ENCODE measurements at places on chromosomes 3 and 15.

DNA sequence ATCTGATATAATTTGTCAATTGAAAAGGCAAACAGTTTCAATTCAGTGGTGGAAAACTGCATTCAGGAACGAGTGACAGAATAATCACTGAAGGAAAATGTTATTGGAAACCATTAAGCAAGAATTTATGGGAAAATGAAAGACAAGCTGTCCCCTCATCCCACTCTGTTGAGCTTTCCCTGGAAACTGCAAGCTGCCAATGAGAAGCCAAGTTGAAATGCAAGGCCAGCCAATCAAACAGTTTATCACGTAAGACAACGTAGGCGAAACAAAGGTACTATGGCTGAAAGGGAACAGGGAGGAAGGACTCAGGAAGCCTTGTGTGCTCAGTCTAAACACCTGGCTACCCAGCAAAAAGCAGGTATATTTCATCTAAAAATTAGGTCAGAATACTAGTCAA is 187.9 kb upstream of the ATP10A start:
- no peak for DNase-seq

GRCh38 chr15:70702584-70702983 is 60.8 kb downstream of the UACA start:
- DNase-seq = no peak

DNA sequence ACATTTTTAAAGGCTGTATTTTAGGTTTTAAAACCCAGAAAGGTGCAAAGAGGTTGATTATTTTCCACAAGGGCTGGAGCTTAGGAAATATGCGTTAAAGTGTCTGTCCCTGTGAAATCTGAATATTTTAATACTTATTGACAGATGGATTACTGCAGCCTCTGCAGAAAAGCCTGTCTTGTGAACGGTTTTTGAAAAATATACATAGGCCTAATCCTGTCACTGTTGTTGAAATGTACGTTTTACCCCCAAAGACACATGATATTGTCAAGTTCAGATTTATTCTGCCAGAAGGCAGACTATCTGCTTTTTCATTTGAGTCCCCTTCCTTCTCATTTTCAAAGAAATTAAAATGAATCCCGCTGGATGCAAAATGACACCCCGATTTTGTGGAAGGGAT is 2.2 kb upstream of the BCL6 start:
- no peak for DNase-seq

DNA sequence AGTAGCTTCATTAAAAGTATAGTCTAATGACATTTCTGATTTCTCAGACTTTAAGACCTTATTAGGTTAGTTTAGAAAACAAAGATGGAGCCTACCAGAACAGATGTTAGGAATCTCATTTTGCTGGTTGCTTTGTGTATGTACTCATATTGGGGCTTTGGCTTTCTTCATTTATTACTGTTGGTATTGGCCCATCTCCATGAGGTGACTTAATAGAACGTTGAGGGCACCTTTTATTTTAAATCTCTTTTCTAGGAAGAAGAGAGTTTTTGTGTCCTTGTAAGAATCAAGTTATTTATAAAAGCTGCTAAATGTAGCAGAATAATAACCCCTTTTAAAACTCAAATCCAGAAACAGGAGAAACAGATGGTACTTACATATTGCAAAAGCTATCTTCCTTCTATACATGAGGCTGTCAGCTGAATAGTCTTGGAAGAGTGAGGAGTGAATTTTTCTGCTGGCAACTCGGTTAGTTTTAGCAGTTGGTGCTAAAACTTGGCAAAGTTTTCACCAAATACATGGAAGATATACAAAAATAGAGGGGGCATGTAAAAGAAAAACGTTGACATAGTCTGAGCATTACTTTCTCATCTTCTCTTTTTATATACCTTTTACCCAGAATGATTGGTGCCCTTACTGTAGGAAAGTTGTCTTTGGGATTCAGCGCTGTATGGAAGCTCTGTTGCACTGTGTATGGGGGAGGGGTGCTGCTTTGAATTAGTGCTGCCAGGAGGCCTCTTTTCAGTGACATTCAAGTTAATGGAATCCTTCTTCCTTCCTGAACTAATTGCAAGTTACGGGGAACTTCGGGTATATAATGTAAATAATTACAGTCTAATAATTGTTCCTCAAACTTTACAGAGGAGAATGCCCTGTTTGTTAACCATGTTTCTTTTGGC is 35.8 kb downstream of the CTNNB1 start:
- DNase-seq = no peak

- DNase-seq = no peak
These were observed 57.3 kb upstream of the GRM7 start for GRCh38 chr3:6803619-6804018.

DNA sequence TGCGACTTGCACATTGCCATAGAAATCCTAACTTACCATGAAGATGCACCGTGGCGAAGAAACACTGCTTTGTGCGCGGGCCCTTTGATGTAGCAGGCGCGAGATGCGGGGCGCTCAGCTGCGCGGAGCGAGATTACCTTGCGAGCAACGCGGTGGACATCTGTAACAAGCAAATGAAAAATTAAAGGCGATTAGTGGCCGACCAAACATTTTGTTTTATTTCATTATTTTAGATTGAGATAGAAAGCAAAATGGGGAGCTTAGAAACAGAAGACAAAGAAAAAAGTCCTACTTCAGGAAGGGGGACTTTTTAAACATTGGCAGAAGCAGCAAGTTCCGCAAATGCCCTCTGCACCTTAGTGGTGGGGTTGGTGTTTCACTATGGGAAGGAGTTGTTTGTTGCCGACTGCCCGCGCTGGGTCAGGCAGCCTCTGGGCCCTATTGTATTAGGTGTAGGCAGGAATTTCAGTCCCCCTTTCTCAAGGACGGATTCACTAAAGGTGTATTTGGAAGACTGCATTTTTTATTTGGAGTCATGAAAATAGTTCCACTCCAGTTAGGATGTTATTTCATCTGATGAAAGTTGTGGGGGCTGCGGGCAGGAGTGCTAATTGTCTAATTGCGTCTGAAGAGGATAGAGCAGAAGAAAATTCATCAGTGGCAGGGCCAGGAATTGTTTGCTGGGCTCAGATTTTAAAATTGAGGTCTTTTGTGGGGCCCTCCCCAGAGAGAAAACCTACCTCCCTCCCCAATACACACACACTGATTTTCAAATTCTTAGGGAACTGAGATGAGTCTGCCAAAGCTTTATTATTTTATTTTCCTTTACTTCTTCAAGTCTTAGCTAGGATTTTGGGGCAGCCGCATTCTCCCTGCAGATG is 17.4 kb downstream of the ZIC4 start:
- no peak for DNase-seq

DNA sequence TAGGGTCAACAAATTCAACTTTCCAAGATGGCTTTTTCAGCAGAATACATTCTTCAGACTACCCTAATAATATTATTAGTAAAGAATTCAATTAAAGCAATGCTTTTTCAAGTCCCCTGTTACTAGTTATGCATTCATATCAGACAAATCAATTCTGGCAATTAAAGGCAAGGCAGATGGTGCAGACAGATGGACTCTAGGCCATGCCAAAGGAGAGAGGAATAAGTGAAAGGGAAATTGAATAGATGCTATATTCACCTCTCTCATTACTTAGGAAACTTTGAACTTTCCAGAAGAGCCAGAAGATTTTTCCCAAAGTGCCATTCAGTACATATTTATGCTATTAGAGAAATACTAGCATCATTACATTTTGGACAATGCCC is 487.7 kb upstream of the RASGRP1 start:
- no peak for DNase-seq

DNA sequence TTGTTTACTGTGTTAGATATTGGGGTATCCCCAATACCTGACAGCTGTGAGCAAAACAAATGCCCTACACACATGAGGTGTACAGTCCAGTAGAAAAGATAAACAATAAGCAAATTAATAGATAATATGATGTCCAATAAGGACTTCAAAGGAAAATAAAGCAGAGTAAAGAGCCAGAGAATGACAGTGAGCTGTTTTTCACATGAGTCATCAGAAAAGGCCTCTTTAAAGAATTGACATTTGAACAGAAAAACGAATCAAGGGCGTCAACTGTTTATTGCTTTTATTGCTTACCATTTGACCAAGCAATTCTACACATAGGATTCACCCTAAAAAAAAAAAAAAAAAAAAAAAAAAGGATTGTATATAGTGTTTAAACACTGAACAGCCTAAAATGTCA is 96.6 kb upstream of the FLNB start:
- no peak for DNase-seq

DNA sequence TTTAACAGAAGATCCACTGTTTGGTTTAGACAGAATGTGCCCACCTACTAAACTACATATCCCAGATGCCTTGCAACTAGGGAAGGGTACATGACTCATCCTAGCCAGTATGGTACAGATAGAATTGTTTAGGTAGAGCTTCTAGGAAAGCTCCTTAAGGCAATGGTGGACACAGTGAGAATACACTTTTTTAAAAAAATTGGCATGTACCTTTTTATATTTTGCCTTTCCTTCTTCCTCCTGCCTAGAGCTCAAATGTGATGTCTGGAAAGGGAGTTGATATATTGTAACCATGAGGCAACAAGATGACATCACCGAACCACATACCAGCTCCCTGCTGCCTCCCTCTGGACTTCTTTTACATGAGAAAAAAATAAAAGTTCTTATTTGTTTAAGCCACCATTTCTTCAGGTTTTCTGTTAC is 14.4 kb upstream of the C3orf80 start:
- DNase-seq = no peak

- DNase-seq = no peak
These were observed 48.9 kb upstream of the KY start for GRCh38 chr3:134699721-134700120.

GRCh38 chr3:152960684-152961083 is 125.8 kb downstream of the P2RY1 start:
- DNase-seq = no peak

DNA sequence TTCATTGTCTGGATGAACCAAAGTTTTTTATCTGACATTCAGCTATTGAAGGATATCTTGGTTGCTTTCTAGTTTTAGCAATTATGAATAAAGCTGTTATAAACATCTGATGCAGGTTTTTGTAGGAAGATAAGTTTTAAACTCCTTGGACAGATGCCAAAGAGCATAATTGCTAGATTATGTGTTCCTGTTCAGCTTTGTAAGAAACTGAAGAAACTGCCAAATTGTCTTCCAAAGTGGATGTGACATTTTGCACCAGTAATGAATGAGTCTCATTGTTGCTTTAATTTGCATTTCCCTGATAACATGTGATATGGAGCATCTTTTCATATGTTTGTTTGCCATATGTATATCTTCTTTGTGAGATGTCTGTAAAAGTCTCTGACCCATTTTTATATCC is 239.9 kb upstream of the TTC14 start:
- no peak for DNase-seq

DNA sequence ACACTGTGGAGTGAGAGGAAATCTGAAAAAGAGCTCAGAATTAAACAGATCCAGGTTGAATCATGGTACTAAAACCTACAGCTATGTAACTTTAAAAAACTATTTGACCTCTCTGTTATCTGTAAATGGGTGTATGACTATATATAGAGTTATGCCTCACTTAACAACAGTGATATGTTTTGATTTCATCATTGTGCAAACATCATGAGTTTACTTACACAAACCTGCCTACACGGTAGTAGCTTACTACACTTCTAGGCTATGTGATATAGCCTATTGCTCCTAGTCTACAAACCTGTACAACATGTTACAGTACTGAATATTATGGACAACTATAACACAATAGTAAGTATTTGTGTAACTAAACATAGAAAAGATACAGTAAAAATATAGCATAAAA is 191.6 kb upstream of the MEIS2 start:
- no peak for DNase-seq

DNA sequence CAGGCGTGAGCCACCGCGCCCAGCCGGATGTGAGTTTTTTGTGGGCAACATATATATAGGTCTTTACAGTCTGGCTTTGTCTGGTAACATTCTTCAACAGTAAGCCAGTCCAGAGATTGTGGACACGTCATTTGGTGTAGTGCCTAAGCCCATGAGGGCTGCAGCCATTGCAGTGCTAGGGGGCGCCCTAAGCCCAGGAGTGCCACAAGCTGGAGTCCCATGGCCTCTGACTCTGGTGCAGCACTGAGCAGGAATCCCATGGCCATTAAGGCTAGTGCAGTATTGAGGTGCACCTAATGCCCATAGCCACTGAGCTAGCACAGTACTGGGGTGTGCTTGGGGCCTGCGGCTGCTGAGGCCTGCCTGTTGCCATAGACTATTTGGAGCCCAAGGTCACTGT is 136.4 kb upstream of the NDN start:
- DNase-seq = no peak

DNA sequence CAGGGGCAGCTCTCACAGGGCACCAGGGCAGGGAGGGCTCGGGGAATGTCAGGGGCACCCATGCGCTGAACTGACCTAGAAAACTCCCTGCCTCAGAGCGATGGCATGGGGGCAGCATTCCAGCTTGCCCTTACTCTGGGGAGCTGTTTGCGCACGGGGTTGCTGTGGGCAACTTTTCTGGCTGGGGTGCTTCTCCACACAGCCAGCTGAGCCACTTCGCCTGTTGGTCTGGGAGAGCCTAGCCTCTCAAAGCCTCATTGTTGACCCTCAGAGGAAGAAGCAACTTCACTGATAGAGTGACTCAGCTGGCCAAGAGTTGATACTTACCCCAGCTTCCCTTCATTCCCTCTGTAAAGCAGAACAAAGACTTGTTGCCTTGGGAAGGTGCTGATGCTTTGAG is 42.6 kb upstream of the MRPS22 start:
- no peak for DNase-seq

DNA sequence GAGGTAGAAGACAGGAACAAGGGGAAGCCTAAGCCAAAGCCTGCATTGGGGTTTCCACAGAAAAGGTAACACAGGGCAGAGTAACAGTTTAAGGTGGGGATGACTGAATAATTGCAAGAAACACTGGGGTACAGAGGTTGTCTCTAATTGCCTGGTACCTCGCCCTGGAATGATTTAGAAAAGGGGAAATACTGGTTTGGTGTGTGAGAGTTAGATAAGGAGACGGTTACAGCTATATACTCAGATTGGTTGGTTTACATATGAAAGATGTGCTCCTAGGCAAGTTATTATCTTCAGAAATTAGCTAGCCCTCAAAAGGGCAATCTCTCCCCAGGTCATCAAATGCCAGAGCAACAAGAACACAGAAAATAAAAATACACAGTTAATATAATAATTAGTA is 58.8 kb downstream of the SMARCC1 start:
- DNase-seq = no peak
